ENCODE measurements at places on chromosomes 16 and 17.

GRCh38 chr16:4612474-4612931 lies 2.2 kb downstream of the UBALD1 start:
- no peak for DNase-seq

- no peak for DNase-seq
These were observed 19.1 kb downstream of the ITPRIPL2 start for GRCh38 chr16:19132898-19133297.

GRCh38 chr17:74012465-74012864 lies 191.0 kb upstream of the RPL38 start:
- DNase-seq, result no peak

- DNase-seq, result no peak
These were observed 22.4 kb upstream of the MNT start for GRCh38 chr17:2423271-2423670.

DNA sequence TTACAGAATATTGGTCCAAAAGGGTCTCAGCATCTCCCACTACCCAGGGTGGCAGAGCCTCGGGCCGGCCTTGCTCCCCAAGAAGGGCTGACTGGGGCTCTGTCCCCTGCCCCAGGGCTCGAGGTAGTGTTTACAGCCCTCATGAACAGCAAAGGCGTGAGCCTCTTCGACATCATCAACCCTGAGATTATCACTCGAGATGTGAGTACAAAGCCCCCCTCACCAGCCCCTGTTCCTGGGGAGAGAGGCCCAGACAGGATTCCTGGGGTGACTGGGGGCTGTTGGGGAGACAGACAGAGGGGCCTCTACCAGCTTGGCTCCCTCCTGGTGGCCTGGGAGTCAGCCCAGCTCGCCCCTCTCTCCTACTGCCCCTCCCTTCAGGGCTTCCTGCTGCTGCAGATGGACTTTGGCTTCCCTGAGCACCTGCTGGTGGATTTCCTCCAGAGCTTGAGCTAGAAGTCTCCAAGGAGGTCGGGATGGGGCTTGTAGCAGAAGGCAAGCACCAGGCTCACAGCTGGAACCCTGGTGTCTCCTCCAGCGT lies 6.1 kb upstream of the NLRC5 start:
- DNase-seq, result no peak

- DNase-seq, result no peak
These were observed 16.3 kb downstream of the NACA2 start for GRCh38 chr17:61574542-61575351.

- DNase-seq, result peak; percentile 24
These were observed 67.9 kb downstream of the N4BP1 start for GRCh38 chr16:48542020-48542473.

DNA sequence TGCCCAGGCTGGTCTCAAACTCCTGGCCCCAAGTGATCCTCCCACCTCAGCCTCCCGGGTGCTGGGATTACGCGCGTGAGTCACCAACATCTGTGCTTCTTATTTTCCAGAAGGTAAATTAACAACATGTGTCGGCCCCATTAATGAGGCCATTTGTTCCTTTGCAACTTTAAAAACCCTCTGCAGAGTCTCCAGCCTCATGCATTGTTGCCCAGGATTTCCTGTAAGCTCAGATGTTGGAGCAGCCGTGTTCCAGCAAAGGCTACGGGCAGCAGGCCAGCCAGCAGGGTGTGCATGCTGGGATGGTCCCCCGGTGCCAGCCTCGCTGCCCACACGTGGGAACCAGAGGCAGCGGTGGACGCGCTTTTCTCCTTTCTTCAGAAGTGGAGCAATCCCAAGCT lies 19.1 kb upstream of the HEXD start:
- no peak for DNase-seq
